Activated CD4-positive, alpha-beta T cell treated with anti-CD3 and anti-CD28 coated beads, Interleukin-2, Interleukin-4, amounts not matched to agents 100 ng/mL and 50 ng/mL, durations not matched to agents 16 hours and 8 hours (primary cell): ENCODE measurements at places on chromosomes 5 and 9.

GRCh38 chr9:132873403-132873802, 4.7 kb downstream of the AK8 start:
- DNase-seq: peak; percentile 40

DNA sequence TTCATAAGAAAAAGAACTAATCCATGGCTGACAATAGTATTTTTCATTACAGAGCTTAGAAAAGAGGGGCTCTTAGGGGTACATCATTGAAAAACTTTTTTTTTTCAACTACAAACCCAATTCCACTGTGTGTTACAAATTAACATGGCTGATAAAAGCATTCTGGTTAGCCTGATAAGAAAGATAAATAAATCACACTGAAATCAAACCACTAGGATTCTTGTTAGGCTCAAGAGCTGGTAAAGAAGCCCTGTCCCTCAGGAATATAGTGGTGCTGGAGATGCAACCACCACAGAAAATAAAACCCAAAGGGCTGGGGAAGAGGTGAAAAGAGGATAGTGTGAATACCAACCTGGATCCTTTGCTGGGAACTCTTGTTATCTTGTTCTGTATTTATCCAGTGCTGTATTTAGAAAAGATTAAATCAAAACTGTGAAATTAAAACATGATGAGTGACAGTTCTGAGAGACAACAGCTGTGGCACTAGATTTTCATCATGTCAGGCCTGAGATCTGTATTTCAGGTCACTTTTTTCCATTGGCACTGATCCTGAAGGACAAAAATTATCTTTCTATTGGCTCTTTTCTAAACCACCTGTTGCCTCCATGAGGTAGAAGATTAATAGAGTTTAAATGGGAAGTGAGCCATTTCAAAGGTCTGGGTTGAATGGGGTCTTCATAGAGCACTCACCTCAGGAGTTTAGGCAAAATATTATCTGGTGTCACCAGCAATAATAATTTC, 118.6 kb downstream of the ARRDC3 start:
- no peak for DNase-seq

GRCh38 chr5:5270958-5271785, 131.0 kb downstream of the ADAMTS16 start:
- no peak for DNase-seq

DNA sequence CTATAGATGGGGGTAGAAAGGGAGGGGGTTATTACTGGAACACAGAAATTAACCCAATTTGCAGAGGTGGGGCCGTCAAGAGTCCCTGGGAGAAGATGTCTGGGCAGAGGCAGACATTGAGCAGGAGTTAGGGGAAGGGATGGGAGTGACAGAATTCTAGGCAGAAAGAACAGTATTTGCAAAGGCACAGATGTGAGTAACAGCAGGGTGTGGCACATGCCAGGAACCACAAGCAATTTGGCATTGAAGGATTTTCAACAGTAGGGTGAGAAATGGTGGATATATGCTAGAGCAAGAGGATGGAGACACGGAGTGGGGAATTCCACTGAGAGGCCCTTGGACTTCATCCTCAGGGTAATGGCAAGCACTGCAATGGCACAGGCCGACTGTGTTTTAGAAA, 71.6 kb upstream of the FRRS1L start:
- no peak for DNase-seq

DNA sequence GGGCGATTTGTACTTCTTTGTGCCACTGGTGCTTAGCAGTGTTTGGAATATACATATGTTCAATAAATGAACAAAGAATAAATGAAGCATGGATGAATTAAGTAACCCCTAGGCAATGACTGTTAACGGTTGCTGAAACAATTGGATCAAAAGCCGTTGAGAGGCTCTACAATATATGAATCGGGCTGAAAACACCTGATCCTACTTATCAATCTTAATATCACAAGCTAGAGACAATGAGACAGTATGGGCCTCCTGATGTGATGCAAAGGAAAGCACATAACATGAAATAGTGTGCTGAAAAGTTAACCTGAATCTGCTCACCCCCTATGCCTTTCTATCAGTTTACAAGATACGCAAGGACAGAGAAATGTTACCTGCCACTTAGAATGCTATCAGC, 410.3 kb upstream of the RGMB start:
- DNase-seq: no peak

GRCh38 chr5:125612181-125612721, 811.0 kb upstream of the GRAMD2B start:
- no peak for DNase-seq
